ENCODE measurements at places on chromosomes 12 and 14. TPM values are rescaled to one million over a fixed set of nuclear protein-coding genes. Genes with fewer than 3 reads are reported as not detected.

The DBX2 gene
- not detected for total RNA-seq

The CLEC2D gene
- total RNA-seq, result 4.5 TPM

The CCDC197 gene
- total RNA-seq, result not detected

The CIROP gene
- total RNA-seq, result not detected

The TAS2R30 gene
- 9.1 TPM for total RNA-seq

The ZDHHC22 gene
- not detected for total RNA-seq

The CCDC88C gene
- total RNA-seq, result under 0.01 TPM

The RD3L gene
- total RNA-seq, result not detected

The GPR132 gene
- total RNA-seq, result under 0.01 TPM

The ADAM20 gene
- 0.86 TPM for total RNA-seq

The CLECL1 gene
- total RNA-seq, result not detected

The PZP gene
- not detected for total RNA-seq

The IGF1 gene
- under 0.01 TPM for total RNA-seq

The CLEC4C gene
- total RNA-seq, result not detected

The HOXC13 gene
- total RNA-seq, result 0.32 TPM

The NTN4 gene
- 51.9 TPM for total RNA-seq

The EXD2 gene
- 16.8 TPM for total RNA-seq

The TMPRSS12 gene
- not detected for total RNA-seq

The MIP gene
- not detected for total RNA-seq

The KRT8 gene
- total RNA-seq, result 57.0 TPM

The LAG3 gene
- total RNA-seq, result 0.43 TPM

The VRTN gene
- not detected for total RNA-seq

The CD163L1 gene
- total RNA-seq, result 11.0 TPM

The P2RX2 gene
- total RNA-seq, result not detected

The MORN3 gene
- total RNA-seq, result 0.32 TPM

The GUCY2C gene
- total RNA-seq, result not detected

The FAM90A1 gene
- not detected for total RNA-seq

The RNASE7 gene
- not detected for total RNA-seq

The TAS2R19 gene
- total RNA-seq, result 7.8 TPM

Measured in fibroblast of villous mesenchyme (primary cell).